DMS153 (cell line): ENCODE measurements at places on chromosomes 6 and 20.

- DNase-seq: no peak
Measured at GRCh38 chr6:99091985-99092384, 144.2 kb upstream of the FBXL4 start.

DNA sequence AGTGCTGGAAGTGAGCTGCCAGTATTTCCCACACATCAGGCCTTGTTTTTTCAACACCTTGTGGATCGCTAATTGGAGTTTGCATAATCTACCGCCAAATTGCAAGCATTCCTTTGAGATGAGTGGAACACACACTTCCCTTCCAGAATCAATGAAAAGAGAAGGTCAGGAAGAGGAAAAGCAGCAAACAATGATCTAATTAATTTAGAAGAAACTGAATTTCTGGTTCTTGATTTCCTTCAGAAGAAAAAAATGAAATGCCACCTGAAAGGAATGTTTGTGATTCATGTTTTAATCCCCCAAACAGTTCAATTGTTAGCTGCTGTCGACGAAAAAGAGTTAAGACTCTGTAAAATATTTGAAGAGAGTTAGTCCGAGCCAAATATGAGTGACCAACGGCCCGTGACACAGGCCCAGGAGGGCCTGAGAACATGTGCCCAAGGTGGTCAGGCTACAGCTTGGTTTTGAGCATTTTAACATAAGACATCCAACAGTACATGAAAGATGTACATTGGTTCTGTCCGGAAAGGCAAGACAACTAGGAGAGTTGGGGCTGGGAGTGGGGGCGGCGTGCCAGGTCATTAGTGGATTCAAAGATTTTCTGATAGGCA is 182.3 kb downstream of the MTFR2 start:
- DNase-seq: no peak

- no peak for DNase-seq
Measured at GRCh38 chr6:4879741-4880275, 103.6 kb downstream of the CDYL start.

DNA sequence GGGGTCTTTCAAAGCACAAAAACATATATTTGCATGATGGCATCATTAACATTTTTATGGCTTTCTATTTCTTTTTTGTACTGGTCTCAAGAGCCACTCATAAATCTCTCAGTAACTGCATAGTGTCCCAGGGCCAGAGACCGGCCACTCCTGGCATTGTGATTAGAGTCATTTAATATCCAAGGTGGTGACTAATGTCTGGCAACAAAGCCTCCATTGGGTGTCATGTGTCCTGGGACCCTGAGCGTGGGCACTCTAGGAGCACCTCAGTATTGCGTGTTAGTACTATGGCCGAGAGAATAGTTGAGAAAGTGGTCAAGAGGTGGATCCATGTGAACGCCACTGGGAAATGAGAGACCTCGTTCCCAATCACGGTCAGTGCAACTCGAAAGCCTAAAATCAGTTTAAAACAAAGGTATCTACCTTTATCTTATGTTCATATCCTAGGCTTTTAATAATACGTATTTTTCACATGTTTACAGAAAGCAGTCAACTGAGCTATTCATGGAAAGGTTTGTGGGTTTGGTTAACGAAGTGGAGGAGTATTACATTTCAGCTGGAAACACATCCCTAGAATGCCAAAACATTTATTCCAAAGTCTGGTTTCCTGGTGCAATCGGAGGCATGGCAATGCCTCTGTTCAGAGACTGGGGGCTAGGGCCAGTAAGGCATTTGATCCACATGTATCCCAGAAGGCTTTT is 2.7 kb upstream of the ESR1 start:
- DNase-seq: no peak

DNA sequence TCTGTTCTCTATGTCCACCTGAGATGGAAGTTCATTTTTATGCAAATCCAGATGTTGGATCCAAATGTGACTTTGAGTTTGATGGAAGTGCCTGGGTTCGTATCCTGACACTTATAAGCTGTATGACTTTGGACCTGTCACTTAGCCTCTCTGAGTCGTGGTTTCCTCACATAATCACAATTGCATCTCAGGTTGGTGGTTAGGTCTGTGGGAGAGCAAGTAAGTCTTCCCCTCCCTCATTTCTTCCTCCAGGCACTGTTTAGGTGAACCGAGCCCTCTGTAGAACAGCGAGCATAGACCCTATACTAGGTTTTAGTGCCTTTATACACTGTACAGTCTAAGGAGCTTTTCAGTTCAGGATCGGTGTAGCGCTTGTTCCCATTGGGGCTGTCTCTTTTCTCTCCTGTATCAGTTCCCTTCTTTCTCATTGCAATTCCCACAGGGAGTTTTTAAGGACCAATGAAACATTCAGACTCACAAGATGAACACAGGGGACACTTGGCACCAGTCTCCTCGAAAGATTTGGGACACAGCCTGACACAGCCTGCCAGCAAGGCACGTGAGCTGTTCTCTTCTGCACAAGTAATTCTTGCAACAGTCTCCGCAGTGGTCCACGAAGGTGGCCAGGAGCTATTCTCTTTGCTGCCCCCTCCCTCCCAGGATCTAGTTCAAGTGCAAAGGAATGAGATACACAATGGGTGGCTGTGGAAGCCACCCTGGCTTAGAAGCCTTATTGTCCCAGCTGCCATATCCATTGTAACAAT is 11.8 kb downstream of the TOX2 start:
- no peak for DNase-seq
